ENCODE measurements at places on chromosomes 12 and 14.

DNA sequence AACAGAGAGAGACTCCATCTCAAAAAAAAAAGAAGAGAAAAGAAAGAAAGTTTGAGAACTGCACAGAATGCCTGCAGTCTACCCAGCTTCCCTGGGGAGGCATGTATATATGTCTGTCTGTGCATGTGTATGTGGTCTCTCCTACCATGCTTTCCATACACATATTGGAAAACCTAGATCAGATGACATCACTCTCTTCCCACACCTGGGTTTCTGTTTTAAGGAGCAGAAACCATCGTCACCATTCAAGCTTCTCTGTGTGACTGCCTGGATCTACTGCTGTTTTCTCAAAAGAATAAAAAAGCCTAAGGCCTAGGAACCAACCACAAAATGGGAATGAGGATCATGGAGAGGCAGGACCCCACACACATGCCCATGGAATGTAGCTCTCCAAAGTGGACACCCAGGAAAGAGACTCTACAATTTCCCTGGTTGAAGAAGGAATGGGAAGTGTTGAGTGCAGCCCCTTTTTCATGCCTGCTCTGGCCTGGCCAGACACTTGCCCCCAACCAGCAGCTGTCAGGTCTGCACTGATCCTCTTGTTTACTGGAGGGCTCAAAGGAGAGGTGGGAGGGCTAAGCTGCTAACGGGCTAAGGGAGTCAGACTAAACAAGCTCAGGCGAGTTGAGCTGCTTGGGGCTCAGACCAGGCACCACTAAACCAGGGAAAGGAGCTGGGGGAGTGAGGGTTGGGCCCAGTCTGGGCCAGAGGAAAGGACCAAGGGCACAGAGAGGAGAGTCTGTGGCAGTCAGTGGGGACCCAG is 7.7 kb upstream of the PCK2 start:
- DNase-seq: no peak

DNA sequence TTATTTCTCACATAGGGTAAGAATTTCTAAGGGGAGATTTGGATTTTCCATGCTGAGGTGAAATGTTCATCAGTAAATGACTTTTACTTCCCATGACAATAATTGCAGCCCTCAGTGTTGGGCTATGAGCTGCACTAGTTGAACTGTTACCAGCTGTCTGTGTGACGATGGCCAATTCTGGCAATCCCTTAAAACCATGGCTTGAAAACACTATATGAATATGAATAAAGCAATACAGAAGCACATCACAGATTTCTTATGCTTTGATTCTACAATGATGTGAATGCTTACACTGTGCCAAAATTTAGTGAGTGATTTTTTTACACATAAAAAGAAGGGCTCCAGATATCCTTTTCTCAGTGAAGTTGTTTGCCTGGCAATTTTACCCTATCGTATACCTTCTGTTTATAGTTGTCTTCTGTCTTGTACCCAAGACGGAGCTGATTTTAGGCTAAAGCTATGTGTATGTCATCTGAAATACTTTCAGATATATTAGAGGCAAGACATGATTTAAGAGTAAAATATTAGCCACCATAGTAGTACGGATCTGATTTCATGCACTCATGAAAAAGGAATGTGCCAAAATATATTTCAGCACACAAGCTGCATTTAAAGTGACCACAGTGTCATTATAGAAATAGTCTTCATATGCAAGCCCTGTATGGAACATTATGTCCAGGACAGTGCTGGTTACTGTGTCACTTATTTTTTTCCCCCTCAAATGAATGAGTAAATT is 52.0 kb downstream of the SLC38A4 start:
- no peak for DNase-seq

- no peak for DNase-seq
These were observed 71.4 kb downstream of the RBM19 start for GRCh38 chr12:113894697-113895096.

DNA sequence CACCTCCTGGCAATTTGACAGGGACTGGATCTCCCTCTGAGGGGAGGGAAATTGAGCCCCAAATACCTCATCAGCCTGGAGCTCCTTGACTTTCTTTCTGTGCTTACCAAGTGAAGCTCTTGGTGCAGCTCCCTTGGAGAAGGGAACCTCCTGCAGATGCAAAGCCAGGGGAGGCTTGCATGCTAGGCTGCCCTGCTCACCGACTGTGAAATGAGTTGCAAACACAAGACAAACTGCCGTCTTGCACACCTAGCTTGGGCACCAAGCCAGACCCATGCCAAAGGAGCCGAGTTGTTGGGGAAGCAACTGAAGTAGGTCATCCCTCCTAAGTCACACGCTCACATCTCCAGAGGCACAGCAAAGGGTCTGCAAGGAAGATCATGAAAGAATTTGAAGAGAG is 95.2 kb downstream of the GTF2A1 start:
- no peak for DNase-seq

DNA sequence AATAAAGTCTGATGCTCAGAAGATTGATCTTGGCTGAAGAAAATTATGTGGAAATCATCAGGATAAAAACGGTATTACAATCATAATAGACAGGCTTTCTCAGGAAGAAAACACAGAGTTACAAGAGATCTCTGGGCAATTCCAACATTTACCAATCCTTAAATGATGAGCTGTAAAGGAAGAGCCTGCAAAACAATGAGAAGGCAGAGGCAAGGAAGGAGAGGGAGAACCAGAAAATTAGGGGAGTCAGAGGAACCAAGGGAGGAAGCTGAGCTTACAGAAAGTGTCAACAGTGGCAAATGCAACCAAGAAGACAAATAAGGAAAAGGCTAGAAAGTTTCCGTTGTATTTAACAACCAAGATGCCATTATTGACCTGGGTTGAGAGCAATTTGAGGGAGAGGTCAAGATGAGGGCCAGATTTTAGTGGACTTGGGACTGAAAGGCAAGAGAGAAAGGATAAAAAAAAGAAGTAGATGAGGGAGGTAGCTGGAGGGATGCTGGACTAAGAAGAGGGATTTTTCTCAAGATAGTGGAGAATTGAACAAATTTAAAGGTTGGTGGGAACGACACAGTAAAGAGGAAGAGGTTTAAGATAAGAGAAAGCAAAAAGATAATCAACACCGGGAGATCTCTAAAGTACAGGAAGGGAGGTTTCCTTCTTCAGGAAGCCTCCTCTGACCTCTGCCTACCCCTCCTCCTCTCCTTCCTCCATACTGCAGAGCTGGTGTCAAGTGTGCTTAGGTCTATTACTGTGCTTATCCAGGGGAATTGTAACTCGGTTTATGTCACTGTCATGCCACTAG is 116.9 kb downstream of the DUSP6 start:
- no peak for DNase-seq

- DNase-seq: no peak
These were observed 10.5 kb upstream of the ZDHHC22 start for GRCh38 chr14:77151918-77152588.

- DNase-seq: peak; percentile 4
These were observed 19.7 kb upstream of the FAM222A start for GRCh38 chr12:109693653-109694600.

- DNase-seq: no peak
These were observed 111.2 kb downstream of the TMTC1 start for GRCh38 chr12:29672580-29672979.

DNA sequence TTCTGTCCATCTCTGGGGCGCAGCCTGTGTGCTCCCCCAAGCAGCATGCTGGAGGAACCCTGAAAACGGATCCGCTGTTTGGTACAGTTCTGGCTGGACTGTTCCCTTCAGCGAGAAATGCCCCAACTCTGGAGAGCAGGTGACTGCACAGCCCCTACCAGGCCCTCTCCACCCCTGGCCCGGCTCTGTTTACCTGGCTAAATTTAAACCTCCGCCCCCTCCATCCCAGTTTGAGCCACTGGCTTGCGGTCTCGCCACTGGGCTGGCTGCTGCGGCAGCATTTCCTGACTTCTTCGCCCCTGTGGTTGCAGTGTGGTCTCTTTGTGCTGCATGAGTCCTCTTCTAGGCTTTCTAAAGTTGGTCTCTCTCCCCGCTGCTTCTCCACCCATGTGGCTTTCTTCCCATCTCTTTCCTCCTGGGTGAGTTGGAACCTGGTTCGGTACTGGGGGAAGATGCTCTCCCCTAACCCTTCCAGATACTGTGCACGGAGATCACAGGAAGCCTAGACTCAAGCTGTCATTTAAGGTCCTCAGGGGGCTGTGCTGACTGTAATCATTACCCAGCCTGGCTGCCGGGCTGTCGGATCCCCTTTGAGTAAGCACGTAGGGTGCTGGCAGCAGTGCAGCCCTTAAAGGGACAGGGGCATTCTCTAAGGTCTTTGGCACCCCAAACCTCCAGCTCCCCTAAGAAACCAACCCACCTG is 60.6 kb downstream of the FBXL14 start:
- DNase-seq: no peak

All from kidney (tissue), 22 donors.